Naive B cell (primary cell): ENCODE measurements at places on chromosomes 1 and 21. TPM values are rescaled to one million over a fixed set of nuclear protein-coding genes. Genes with fewer than 3 reads are reported as not detected.

Gene ALPL
- polyA plus RNA-seq, result not detected

Gene FDPS
- 123 TPM for polyA plus RNA-seq

Gene PLA2G2D
- polyA plus RNA-seq, result 4.2 TPM

Gene PTPN22
- polyA plus RNA-seq, result 27.3 TPM

Gene UTP25
- 7.4 TPM for polyA plus RNA-seq

Gene MEAF6
- polyA plus RNA-seq, result 203 TPM

Gene GPR157
- 1.9 TPM for polyA plus RNA-seq

Gene PTPN7
- 19.0 TPM for polyA plus RNA-seq
